ENCODE measurements at places on chromosomes 12 and 14.

DNA sequence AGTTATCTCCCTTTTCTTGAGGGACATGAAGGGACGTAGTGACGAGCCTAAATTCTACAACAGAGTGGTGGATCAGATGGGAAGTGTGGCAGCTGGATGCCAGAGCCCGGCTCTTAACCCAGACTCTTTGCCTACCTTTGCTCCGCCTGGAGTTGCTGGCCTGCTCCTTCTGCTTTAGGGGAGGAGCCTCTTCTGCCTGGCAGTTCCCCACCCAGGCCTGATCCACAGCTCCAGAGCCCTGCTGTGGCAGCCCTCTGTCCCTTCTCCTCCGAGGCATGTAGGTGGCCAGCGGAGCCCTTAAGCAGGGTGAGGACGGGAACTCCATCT lies 2.3 kb upstream of the PRPH start:
- no peak for DNase-seq

GRCh38 chr12:7162691-7163114 lies 26.8 kb upstream of the PEX5 start:
- no peak for DNase-seq

- DNase-seq = no peak
These were observed 6.3 kb downstream of the PLBD2 start for GRCh38 chr12:113364698-113365097.

GRCh38 chr14:55107766-55108554 lies 21.1 kb upstream of the LGALS3 start:
- DNase-seq = peak; percentile 93

GRCh38 chr12:13268581-13268980 lies 72.1 kb downstream of the EMP1 start:
- DNase-seq = no peak

- DNase-seq = no peak
These were observed 21.3 kb downstream of the DCAF4 start for GRCh38 chr14:72947366-72948160.

GRCh38 chr14:105326891-105327694 lies 12.5 kb downstream of the PACS2 start:
- DNase-seq = no peak

GRCh38 chr12:62575036-62575435 lies 108.4 kb downstream of the MON2 start:
- DNase-seq = no peak

- DNase-seq = no peak
These were observed 150.9 kb downstream of the EGLN3 start for GRCh38 chr14:33799705-33800570.
